Progenitor cell of endocrine pancreas (in vitro differentiated cells): ENCODE measurements at places on chromosomes 4 and X. TPM values are rescaled to one million over a fixed set of nuclear protein-coding genes. Genes with fewer than 3 reads are reported as not detected.

- DNase-seq, result no peak
Observed at GRCh38 chr4:41632481-41633073, 94.6 kb downstream of the LIMCH1 start.

GRCh38 chr4:95272797-95273196 lies 276.0 kb downstream of the UNC5C start:
- DNase-seq, result no peak

GRCh38 chr4:32775049-32775448 lies 2054.9 kb downstream of the PCDH7 start:
- no peak for DNase-seq

The CENPI gene
- total RNA-seq, result 13.2 and 13.7 TPM in 2 replicates

GRCh38 chr4:105896984-105897775 lies 1.9 kb downstream of the NPNT start:
- DNase-seq, result no peak

DNA sequence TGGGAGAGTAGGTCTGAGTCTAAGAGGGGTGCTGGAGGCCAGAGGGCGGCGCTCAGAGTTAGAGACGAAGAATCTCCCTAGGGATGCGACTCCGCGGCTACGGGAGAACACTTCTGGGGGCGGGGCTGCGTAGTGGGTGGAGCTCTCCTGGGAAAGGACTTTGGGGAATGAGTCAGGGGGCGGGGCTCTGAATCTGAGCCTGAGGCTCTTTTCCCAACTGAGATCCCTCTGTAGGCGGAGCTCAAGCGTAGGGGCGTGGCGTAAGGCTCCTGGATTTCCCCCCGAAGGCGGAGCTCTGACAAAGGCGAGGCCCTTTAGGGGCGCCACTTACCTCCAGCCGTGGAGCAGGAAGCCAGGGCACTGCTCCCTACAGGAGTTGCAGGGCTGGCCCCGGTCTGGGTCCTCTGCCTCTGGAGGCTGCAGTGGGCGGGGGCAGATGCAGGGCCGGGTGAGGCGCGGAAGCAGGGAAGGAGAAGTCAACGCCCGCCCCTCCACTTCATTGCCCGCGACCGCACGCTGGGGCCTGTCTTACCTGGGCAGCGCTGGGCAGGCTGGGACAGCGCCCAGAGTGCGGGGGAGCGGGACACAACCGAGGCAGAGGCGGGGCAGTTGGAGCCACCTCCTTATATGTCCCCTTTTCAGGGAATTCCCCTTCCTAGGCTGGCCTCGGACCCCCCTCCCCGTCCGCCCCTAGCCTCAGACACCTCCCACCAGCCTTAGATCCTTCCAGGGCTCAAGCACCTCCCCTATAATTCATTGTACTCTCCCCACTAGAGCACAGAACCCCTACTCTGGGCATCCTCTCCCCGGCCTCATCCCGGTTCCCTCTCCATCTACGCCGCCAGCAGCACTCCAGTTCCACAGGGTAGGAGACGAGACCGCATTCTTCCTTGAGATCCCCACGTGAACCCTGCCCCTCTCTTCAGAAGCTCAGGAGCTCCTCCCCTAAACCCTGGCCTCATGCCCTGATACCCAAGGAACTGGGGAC lies 1.6 kb downstream of the PRICKLE3 start:
- peak; percentile 66 for DNase-seq

DNA sequence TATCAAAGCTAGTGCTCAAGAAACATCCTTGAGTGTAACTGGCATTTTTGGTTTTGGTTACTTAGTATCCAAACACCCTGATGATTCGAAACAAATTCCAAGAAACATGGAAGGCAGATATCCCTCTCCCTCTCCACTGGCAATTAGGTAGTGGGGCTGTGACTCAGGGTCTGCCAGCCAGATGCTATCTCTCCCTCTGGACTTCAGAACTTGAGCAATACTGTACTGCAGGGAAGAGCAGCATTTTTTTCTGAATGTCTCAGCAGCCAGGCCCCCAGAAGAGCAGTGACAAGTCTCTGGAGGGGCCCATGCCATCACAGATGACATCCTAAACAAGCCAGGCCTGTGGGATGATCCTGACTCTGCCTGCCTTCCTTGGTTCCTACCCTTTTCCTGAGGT lies 37.3 kb upstream of the BCORL1 start:
- DNase-seq, result no peak

GRCh38 chr4:148259841-148260240 lies 182.4 kb downstream of the NR3C2 start:
- DNase-seq, result no peak

GRCh38 chr4:110854021-110854678 lies 231.3 kb upstream of the PITX2 start:
- DNase-seq, result no peak

The IQSEC2 gene
- total RNA-seq, result 15.1 and 18.1 TPM in 2 replicates

- DNase-seq, result no peak
Observed at GRCh38 chr4:52838729-52839586, 23.2 kb upstream of the RASL11B start.

DNA sequence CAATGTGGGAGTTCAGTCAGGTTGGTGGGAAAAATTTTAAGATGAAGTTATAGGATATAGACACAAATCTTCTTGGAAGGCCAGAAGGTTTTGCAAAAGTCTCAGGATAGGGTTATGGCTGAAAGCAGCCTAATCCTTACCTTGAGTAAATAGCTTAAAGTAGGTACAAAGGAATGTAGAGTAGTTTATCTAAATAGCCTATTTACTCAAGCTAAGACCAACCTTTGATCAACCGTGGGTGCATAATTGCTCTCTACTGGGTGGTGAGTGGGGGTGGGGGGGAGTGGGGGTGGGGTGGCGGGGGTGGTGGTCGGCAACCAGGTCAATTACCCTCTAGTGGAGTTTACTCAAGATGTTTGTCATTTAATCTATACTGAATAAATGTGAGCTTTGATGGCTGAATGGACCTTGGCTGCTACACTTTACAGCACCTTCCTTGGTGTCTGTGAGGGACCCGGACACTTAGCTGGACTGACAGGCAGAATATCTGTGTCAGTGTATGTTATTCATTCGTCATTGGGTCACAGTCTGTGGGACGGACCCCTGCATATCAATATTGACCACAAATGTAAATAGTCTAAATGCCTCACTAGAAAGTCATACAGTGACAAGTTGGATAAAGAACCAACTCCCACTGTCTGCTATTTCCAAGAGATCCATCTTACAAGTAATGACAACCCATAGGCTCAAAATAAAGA lies 545.7 kb upstream of the PABPC4L start:
- no peak for DNase-seq

DNA sequence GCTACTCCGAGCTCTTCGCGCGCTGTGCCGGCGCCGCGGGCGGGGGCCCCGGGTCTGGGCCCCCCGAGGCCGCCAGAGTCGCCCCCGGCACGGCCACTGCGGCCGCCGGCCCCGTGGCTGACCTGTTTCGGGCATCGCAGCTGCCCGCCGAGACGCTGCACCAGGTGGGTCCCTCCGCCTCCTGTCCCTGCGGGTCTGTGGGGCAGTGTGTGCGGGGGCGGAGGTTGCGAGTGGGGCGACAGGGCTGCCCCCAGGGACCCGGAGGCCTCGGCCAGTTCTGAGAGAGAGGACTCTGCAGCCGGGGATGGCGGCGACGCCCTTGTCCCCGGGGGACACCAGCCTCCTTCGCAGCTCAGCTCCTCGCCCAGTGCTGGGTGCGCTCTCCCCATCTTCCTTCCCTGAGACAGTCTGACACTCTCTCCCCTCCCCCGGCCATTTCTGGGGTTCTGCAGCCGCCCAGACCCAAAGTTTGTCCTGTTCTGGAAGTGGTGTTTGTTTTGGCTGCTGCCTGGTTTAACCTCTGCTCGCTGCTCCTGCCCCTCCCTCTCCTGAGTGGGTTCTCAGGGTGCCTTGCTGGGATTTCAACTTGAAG lies 609 bp downstream of the REPS2 start:
- peak; percentile 20 for DNase-seq

GRCh38 chrX:119753639-119754257 lies 4.6 kb upstream of the SOWAHD start:
- no peak for DNase-seq

- no peak for DNase-seq
Observed at GRCh38 chr4:88646528-88647280, 50.9 kb downstream of the NAP1L5 start.

GRCh38 chrX:65731684-65732289 lies 64.3 kb downstream of the MSN start:
- DNase-seq, result no peak

GRCh38 chr4:14743601-14744000 lies 258.7 kb upstream of the CPEB2 start:
- DNase-seq, result no peak

The PAGE4 gene
- not detected in 2 replicates for total RNA-seq

DNA sequence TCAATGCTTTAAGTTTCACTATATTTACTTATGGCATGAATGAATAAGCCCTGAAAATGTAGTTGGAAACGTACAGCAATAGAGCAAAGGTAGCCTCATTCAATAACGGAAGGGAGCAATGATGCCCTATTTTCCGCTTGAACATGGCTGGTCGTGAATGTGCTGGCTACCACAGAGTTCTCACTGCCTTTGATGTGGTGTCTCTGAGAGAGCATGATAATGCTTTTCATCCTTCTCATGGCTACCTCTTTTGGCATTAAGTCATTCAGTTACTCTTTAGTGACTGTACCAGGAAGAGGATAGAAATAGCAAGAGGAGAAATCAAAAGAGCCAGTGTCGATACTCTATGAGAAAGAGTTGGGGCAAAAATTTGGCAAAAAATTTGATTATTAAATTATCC lies 308.0 kb downstream of the PPP3CA start:
- DNase-seq, result no peak

- no peak for DNase-seq
Observed at GRCh38 chr4:64271601-64272081, 137.6 kb downstream of the TECRL start.

DNA sequence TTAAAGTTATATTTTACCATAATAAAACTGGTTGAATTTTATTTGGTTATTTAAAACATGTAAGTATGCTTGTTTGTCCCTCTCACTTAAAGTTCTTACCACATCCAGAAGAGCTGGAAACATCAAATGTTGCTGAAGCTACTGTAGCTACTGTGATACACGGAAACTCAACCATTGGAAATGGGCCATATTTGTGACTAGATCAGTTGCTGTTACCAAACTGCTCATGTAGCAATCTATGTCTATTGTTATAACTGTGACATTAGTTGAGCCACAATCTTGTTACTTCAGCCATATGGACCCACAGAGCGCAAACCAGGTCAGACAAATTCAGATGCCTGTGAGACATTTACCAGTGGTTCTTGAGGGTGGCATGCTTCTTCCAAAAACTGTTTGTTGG lies 41.6 kb downstream of the NDNF start:
- DNase-seq, result no peak

DNA sequence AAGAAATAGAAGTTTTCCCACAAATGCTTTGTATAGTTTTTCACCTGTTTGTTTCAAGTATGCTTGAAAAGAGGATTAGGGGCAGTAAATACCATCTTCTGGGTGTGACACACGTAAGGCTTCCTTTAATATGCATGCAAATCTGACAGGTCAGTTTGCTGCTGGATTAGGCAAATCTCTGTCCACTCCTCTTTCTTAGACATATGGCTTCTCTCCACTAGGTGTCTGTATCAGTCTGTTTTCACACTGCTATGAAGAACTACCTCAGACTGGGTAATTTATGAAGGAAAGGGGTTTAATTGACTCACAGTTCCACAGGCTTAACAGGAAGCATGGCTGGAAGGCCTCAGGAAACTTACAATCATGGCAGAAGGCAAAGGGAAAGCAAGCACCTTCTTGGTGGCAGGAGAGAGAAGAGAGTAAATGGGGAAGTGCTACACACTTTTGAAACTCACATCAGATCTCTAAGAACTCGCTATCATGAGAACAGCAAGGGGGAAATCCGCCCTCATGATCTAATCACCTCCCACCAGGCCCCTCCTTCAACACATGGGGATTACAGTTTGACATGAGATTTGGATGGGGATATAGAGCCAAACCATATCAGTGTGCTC lies 66.9 kb downstream of the TAB3 start:
- DNase-seq, result no peak

The MAGEA4 gene
- total RNA-seq, result not detected in 2 replicates

The HSFX4 gene
- total RNA-seq, result not detected in 2 replicates

GRCh38 chr4:129583868-129584267 lies 487.9 kb downstream of the C4orf33 start:
- no peak for DNase-seq

The ARR3 gene
- not detected in 2 replicates for total RNA-seq

DNA sequence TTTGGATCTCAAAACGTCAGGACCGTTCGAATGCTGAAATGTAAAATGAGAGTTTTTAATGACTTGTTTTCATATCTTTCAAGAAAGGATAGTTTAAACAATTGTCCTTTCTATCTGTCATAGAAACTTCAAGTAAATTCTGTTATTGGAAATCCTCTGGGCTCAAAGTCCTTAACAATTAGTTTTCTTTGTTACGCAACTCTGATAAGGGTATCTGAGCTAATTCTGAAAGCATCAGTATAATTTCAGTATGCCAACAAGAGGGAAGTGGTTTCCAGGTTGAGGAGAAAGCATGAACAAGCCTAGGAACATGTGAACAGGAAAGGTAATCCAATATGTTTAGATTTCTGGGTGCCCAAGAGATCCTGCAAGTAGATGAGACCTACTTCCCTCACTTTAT lies 22.0 kb downstream of the ADH7 start:
- no peak for DNase-seq

GRCh38 chr4:9936129-9936644 lies 85.1 kb downstream of the SLC2A9 start:
- DNase-seq, result no peak

GRCh38 chrX:76428243-76429130 lies 977 bp downstream of the MAGEE1 start:
- peak; percentile 10 for DNase-seq

The NAP1L2 gene
- 2.2 and 2.4 TPM in 2 replicates for total RNA-seq

The DCAF8L2 gene
- 0.29 TPM in 1 of 2 replicates, not detected in the other for total RNA-seq

The OPHN1 gene
- total RNA-seq, result 6.5 and 7.2 TPM in 2 replicates

The FATE1 gene
- total RNA-seq, result 0.78 TPM in 1 of 2 replicates, not detected in the other

GRCh38 chr4:15805583-15806517 lies 27.7 kb downstream of the CD38 start:
- DNase-seq, result no peak

GRCh38 chrX:16786791-16787735 lies 797 bp downstream of the TXLNG start:
- peak; percentile 24 for DNase-seq

The CTAG2 gene
- total RNA-seq, result not detected in 2 replicates

The NUP62CL gene
- total RNA-seq, result 16.0 and 16.4 TPM in 2 replicates

The ANK2 gene
- 9.1 and 11.1 TPM in 2 replicates for total RNA-seq

The TCP11X2 gene
- 4.7 and 5.3 TPM in 2 replicates for total RNA-seq

The STATH gene
- not detected in 2 replicates for total RNA-seq

The NKX1-1 gene
- total RNA-seq, result not detected in 2 replicates

DNA sequence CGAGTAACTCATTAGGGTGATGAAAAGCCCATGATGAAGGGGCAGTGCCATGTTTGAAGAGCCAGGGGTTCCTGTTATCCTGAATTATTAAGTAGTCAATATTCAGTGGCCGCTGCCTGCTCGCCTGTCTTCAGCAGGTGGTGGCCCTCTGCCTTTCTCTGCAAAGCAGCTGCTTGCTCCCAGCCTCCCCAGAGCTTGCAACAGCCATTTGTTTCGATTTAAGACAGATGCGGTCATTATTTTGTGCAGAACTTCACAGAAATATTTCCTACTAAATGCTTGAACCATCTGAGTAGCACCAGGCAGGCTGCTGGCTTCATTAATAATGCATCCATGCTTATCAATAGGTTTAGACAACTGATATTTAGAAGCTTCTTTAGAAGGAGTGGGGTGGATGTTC lies 104.3 kb upstream of the TTC29 start:
- DNase-seq, result no peak

GRCh38 chr4:148643851-148644250 lies 201.6 kb upstream of the NR3C2 start:
- no peak for DNase-seq

The UGT2B17 gene
- total RNA-seq, result not detected in 2 replicates
